ENCODE measurements at places on chromosomes 1 and 21.

GRCh38 chr1:206788487-206789050 lies 16.3 kb upstream of the IL10 start:
- DNase-seq = no peak

- no peak for DNase-seq
Measured at GRCh38 chr1:198254521-198254920, 97.7 kb downstream of the NEK7 start.

DNA sequence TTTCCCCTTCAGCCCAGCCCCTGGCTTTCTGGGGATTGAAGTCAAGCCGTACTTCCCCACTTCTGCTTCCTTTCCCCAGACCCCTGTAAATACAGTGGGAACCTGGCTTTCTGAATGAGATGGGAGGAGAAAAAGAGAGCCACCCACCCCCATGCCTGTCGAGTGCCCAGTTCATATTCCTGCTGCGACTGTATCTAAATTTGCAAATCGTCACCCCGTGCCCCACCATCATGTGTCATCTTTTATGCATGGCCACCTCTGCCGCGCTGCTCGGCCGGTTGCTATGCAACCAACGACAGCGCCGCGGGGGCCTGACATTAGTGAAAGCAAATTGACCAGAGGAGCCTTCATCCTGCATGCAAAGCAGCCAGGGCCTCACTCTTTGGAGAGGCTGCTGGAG lies 143.0 kb downstream of the ELAVL4 start:
- no peak for DNase-seq

DNA sequence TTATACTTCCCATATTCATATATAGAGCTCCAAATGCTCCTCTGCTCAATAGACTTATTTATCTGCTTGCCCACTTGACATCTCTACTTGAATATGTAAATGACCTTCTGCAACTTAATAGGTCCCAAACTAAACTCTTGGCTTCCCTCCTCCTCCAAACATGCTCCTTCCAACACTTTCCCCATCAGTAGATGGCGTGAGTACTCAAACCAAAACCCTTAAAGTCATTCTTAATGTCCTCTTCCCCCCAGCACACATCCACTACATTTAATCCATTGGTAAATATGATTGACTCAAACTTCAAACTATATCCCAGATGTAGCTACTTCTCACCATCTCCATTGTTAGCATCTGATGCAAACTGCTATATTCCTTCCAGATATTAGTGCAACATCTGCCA lies 48.5 kb upstream of the PBX1 start:
- DNase-seq = no peak

DNA sequence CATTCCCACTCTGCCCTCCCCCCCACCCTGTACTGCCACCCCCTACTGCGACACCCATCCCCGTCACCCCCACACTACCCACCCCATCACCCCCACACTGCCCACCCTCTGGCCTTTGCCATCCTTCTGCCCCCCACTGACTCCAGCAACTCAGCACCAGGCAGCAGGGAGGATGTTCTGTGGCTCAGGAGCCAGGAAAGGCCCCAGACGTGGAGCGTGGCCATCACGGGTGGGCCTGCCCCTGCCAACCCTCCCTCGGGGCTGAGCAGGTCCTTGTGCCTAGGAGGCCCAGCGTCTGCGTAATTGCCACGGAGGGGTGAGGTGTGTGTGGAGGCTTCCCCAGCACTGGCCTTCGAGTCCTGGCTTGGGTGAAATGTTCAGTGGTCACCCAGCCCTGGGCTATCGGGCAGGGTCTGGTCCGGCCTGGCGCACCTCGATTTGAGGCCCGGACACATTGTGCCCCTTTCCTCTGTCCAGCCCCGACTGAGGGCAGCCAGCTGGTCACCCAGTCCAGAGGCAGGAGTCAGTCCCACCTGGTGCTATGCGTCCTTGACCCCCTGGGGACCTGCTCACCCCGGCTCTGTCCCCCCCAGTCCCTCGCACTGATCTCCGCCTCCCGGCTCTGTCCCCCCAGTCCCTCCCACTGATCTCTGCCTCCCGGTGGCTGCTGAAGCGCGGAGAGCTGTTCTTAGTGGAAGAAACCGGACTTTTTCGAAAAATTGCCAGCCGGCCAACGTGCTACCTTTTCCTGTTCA lies 23.0 kb downstream of the ARHGEF16 start:
- no peak for DNase-seq

GRCh38 chr1:38622197-38622596 lies 237.4 kb downstream of the RRAGC start:
- no peak for DNase-seq

- DNase-seq = no peak
Measured at GRCh38 chr1:180969434-180969833, 53.2 kb downstream of the STX6 start.

- no peak for DNase-seq
Measured at GRCh38 chr1:215824245-215824644, 257.1 kb downstream of the KCTD3 start.

- DNase-seq = no peak
Measured at GRCh38 chr1:214843281-214843680, 239.3 kb upstream of the KCNK2 start.

- no peak for DNase-seq
Measured at GRCh38 chr1:112776688-112777087, 61.6 kb upstream of the PPM1J start.

DNA sequence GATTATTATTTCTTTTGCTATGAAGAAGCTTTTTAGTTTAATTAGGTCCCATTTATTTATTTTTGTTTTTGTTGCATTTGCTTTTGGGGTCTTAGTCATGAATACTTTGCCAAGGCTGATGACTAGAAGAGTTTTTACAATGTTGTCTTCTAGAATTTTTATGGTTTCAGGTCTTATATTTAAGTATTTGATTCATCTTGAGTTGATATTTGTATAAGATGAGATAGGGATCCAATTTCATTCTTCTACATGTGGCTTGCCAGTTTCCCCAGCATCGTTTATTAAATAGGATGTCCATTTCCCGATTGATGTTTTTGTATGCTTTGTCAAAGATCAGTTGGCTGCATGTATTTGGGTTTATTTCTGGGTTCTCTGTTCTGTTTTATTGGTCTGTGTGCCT lies 8.5 kb upstream of the ACBD6 start:
- no peak for DNase-seq

- DNase-seq = no peak
Measured at GRCh38 chr1:115771847-115772457, 3.4 kb upstream of the CASQ2 start.

DNA sequence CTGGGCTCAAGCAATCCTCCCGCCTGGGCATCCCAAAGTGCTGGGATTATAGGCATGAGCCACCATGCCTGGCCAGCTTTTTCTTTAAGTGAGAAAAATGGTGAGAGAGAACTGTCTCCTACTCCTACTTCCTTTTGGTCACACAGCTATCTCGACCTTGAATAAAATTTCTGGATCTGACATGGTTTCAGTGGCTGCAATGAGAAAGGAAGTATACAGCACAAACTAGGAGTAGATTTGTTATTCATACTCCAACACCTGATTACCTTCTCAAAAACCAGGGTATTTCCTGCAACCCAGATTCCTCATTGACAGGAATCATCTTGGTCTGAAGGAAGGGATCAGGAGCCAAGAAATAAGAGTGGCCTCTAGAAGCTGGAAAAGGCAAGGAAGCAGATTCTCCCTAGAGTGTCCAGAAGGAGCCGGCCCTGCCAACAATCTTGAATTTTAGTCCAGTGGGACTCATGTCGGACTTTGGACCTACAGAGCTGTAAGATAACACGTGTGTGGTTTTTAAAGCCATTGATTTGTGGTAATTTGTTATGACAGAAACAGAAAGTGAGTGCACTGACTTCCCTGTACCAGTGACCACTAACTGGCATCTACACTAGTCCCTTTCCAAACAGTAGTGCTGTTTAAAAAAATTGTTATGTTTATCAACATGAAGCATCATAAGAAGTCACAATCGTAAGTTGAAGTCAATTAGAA lies 516.6 kb downstream of the SMYD3 start:
- DNase-seq = no peak

- DNase-seq = no peak
Measured at GRCh38 chr21:31708541-31708940, 23.4 kb downstream of the SCAF4 start.

DNA sequence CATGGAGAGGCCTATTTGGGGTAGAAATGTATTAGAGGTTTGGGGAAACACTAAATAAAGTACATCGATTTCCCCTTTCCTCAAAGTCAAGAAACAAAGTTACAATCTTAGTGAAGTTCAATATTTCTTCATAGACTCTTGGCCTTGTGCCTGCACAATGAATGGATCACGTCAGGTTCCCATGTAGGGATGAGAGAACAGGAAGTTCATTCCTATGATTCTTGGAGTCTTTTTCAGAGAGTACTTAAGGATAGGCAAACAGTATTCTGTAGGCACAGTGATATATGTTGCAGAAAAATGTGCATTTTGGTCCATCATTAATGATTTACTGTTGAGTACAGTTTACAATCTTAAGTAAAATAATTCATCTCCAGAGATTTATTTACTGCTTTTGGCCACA lies 275.5 kb downstream of the RGS7 start:
- DNase-seq = no peak

GRCh38 chr1:9996624-9997582 lies at the start of gene RBP7:
Gene RBP7 (plus strand): TSS chr1:9997228. CDS start chr1:9997259, 31 bp downstream.
- no peak for DNase-seq

GRCh38 chr21:25970254-25970930 lies 200.2 kb downstream of the APP start:
- no peak for DNase-seq

DNA sequence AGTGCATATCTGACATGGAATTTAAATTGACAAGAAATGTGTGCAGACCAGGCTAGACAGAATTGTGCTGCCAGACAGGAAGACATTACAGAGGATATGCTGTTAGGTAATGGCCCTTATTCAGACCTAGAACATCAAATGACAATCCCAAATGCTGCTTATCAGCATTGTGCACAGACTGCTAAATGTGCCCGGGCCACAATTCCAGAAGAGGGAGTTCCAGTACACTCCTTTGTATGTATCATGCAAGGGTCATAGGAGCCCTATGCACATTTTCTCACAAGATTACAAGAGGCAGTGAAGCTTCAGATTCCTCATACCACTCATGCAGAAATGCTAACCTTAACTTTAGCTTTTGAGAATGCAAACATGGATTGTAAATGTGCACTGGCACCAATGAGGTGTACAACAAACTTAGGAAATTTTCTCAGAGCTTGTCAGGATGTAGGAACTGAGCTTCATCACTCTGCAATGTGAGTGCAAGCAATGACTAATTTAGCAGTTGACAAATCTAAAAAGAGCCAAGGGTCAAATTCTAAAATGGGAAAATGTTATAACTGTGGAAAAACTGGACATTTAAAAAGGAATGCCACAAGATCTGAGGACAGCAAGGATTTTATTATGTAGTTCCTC lies 273.5 kb downstream of the COL11A1 start:
- no peak for DNase-seq

DNA sequence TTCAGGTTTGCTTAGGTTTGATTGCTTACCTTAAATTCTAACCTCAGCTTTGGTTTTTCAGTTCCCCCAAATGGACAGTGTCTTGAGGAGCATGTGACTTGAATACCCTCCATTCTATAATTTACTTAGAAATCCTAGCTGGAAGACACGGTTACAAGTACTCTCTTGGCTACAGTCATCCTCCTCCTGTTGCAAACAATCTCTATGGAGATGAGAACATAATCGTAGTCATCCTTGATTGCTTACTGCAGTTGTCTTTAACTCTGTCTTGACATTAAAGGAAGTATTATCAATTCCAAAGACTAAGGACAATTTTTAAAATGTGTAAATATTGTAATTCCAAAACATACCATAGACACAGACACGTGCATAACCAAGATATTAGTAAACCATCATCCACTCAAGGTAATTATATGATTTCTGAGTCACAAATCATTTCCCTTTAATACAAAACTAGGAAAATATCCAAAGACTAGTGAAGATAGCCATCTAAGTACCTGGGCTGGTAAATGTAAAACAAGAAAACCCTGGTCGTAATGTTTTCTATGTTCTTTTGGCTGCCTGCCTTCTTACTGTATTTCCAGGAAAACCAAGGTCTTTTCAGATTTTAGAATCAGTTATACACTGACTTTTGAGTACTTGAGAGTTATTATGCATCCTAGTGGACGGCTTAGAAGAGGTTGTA lies 149.9 kb downstream of the CHRM3 start:
- no peak for DNase-seq

DNA sequence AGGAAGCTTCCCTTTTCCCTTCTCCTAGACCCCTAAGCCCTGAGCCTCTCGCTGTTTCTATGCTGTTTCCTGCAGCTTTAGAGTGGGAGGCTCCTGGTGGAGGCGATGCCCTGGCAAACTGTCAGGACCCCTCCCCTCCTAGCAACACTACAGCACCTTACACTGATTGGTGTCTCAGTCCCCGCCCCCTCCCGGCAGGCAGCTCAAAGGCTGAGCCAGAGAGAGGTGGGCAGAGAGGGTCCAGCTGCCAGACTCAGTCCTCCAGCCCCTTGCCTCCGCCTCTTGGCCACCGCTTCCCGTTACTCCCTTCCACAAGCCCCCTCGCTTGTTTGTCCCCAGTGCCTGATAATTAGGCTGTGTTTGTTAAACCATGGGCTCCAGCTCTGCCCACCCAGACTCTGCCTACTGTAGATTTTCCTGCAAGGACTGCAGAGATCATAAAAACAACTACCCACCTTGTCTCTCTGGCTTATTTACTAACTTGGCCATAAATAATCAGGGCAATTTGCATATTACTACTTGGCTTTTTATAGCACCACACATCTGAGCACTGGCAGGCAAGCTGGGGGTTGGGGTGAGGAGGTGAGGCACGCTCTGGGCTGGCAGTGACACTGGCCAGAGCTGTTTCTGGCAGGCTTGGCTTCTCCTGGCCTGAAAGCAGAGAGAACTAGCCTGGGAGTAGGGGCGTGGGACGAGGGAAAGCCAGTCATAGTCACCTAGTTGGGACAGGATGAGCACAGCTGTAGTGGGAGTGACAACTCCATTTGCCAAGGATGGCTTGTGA lies 107.5 kb downstream of the CSMD2 start:
- no peak for DNase-seq

DNA sequence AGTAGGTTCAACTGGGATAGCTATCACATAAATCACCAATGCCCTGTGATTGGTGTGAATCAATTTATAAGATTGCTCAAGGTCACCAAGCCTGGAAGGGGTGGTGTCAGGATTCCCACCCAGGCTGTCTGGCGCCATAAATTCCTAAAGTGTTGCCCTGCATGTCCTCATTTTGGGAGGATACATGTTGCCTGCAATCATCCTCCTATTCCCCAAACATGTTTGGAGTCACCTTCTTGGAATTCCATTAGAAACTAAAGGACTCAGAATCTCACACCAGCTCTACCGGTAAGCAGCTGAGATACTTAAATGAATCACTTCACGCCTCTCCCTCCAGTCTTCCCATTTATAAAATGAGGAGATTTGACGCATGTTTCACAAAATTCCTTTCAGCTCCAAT lies 54.1 kb upstream of the SLC45A1 start:
- no peak for DNase-seq

- no peak for DNase-seq
Measured at GRCh38 chr1:19220991-19221390, 10.9 kb upstream of the UBR4 start.

Measured in activated T-helper 9 cell treated with anti-CD3 and anti-CD28 coated beads, Interleukin-2, amount 50 U/mL, for 16 hours (primary cell).